ENCODE measurements at places on chromosomes 16 and 17. TPM values are rescaled to one million over a fixed set of nuclear protein-coding genes. Genes with fewer than 3 reads are reported as not detected.

DNA sequence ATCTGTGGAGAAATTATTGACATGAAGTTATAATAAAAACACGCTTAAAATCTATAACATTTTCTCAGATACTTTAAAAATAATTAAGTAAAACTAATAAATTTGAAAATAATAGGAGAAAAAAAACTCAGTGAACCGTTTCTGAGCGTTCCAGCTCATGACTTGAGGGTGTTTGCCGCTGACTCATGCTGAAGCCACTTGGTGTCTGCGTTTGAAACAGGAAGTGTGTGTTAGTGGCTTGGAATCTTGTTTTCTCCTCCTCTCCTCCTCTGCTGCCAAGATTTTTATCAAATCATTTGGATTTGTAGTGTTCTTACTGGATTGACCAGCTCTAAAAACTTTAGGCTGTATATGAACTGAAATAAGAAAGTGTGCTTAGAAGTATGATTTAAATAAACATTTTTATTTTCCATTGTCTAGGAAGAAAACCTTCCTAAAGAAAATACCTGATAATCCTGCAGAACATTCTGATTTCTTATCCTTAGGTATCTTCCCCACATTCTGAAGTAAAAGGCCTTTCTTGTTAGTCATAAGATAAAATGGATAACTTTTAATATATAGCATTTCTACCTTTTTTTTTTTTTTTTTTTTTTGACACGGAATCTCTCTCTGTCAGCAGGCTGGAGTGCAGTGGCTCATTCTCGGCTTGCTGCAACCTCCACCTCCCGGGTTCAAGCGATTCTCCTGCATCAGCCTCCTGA lies 30.8 kb downstream of the USP10 start:
- peaks cover 52% of the 10 kb centered on the region for H3K4me1 ChIP-seq
- no peak for DNase-seq
- no peaks in the 10 kb centered on the region for H3K36me3 ChIP-seq
- H3K4me3 ChIP-seq, result peak overlapping the region; percentile 22
- H3K27me3 ChIP-seq, result no peaks in the 10 kb centered on the region
- H3K27ac ChIP-seq, result peak overlapping the region; percentile 7

GRCh38 chr17:53765129-53765528 lies 57.6 kb upstream of the KIF2B start:
- DNase-seq, result no peak
- H3K27me3 ChIP-seq, result no peaks in the 10 kb centered on the region
- no peaks in the 10 kb centered on the region for H3K4me1 ChIP-seq
- no peak overlapping the region for H3K4me3 ChIP-seq

DNA sequence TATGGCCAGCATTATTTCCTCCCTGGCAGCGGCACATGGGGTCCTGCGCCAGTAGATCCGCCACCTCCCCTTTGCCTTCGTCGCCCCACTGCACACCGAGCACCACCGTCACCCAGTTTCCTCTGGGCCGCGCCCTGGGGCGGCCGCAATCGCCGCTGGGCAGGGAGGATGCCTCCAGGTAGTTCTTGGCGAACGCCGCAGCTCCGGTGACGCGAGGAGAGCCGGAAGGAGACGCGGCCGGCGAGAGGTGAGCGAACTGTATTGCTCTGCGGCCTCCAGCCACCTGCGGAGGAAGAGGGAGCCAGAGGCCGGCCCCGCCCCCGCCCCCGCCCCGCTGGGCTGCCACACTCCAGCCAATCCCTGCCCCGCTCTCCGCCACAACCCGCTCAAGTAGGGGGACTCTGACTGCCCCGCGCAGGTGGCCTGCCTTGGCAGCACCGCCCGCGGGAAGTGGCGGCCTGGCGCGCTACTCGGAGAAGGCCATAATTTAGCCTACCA lies 11.8 kb upstream of the SLFN13 start:
- DNase-seq, result no peak
- no peak overlapping the region for H3K27ac ChIP-seq
- H3K4me1 ChIP-seq, result peaks cover 5% of the 10 kb centered on the region
- peaks cover 88% of the 10 kb centered on the region for H3K27me3 ChIP-seq
- no peaks in the 10 kb centered on the region for H3K36me3 ChIP-seq

GRCh38 chr16:47477679-47478078 lies 16.5 kb downstream of the PHKB start:
- peaks cover 12% of the 10 kb centered on the region for H3K4me1 ChIP-seq
- peaks cover 3% of the 10 kb centered on the region for H3K36me3 ChIP-seq
- DNase-seq, result no peak
- H3K4me3 ChIP-seq, result no peak overlapping the region

GRCh38 chr17:52106638-52107261 lies 51.8 kb downstream of the CA10 start:
- H3K4me1 ChIP-seq, result peaks cover 5% of the 10 kb centered on the region
- H3K27me3 ChIP-seq, result peaks cover 20% of the 10 kb centered on the region
- no peak overlapping the region for H3K4me3 ChIP-seq

GRCh38 chr16:35308674-35309073 lies 1849.3 kb downstream of the TP53TG3F start:
- H3K36me3 ChIP-seq, result no peaks in the 10 kb centered on the region
- no peaks in the 10 kb centered on the region for H3K4me1 ChIP-seq
- no peak overlapping the region for H3K4me3 ChIP-seq
- no peak for DNase-seq
- H3K27ac ChIP-seq, result no peak overlapping the region

DNA sequence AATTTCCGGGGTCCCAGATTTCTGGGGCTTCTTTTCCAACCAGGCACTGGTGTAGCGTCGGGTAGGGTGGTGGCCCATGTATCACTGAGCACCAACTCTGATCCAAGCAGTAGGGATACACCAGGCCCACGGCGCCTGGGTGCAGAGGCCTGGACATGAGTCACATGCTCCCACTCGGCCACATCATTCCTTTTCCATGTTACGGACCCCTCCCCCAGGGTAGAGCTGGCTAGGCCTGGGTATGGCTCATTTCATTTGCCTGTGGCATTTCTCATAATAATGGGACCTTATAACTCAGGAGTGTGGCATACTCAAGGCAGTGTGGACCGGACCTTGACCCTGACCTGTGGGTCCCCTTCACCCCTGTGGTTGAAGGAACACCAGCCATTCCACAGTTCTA lies 18.0 kb upstream of the NDRG4 start:
- no peak for DNase-seq
- H3K27ac ChIP-seq, result no peak overlapping the region
- H3K4me1 ChIP-seq, result peaks cover 18% of the 10 kb centered on the region

DNA sequence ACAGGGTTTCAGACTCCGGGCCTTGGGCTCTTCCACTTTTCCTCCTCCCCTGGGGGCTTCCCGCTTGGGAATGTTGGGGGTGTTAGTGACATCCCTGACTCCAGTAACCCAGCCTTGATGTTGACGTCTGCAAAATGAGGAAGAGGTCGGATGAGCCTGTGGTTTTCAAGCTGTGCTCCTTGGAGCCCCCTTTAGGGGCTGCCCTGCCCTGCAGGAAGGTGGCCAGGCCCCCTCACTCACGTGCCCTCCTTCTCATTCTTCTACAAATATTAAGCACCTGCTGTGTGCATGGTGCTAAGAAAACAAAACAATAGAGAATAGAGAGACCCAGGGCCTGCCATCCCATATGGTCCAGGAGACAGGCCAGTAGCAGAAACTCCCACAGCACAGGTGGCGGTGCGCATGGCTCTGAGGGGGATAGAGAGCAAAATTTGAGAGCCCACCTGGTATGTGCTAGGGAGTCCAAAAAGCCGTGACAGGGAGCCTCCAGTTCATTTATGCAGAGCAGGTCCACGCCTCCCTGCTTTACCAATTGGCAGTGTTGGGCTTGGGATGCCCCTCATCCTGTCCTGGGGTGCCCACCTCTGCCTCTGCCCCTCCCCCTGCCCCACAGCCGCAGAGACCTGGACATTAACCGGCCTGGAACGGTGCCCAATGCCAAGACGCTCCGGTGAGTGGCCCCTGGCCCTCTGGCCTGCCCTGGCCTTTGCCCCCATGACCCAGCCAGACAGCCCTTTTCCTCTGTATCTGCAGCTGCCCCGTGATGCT lies 7.4 kb downstream of the NDRG4 start:
- peak overlapping the region; percentile 66 for H3K4me3 ChIP-seq
- no peak for DNase-seq
- H3K27me3 ChIP-seq, result peaks cover 6% of the 10 kb centered on the region
- H3K27ac ChIP-seq, result peak overlapping the region; percentile 24

- H3K4me1 ChIP-seq, result peaks cover 4% of the 10 kb centered on the region
- no peak overlapping the region for H3K4me3 ChIP-seq
- no peak for DNase-seq
- H3K36me3 ChIP-seq, result no peaks in the 10 kb centered on the region
- H3K27me3 ChIP-seq, result peaks cover 5% of the 10 kb centered on the region
Observed at GRCh38 chr16:9966569-9967157, 215.6 kb downstream of the GRIN2A start.

DNA sequence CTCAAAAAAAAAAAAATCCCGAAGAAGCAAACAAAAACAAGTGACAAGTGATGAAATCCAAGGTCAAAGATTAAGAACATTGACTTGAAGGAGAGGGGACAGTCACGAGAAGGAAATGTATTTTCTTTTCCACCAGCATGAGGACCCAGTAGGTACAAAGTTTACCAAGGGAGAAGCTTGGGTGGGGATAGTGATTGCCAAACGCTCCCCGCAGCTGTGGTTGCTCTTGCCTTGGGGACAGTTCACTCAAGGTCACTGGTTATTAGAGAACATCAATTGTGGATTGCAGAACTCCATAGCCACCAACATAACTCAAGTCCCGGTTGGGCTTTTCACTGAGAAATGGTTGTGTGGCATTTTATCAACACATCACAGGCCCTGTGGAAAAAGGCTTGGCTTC lies 27.0 kb downstream of the RSL1D1 start:
- no peaks in the 10 kb centered on the region for H3K4me1 ChIP-seq
- no peak overlapping the region for H3K27ac ChIP-seq
- H3K36me3 ChIP-seq, result no peaks in the 10 kb centered on the region
- no peak overlapping the region for H3K4me3 ChIP-seq

Gene SMIM5
- total RNA-seq, result not detected

Gene INTS2
- 25.9 TPM for total RNA-seq

Gene B4GALNT2
- total RNA-seq, result not detected

Gene ZNF594
- total RNA-seq, result 21.5 TPM

Gene SMYD4
- total RNA-seq, result 32.2 TPM

Gene RBBP6
- 74.2 TPM for total RNA-seq

Gene PDK2
- 24.6 TPM for total RNA-seq

Gene TBC1D3C
- total RNA-seq, result not detected

Gene LITAFD
- not detected for total RNA-seq

Gene NUPR1
- total RNA-seq, result not detected

Gene BRICD5
- 31.2 TPM for total RNA-seq
